Hematopoietic multipotent progenitor cell treated with erythropoietin and hydrocortisone succinate and interleukin-3 and kit ligand, for 6 days (in vitro differentiated cells): ENCODE measurements at places on chromosomes 11 and 22.
A peak's percentile ranks its signal among the peaks of the same experiment; 100 is the strongest.

DNA sequence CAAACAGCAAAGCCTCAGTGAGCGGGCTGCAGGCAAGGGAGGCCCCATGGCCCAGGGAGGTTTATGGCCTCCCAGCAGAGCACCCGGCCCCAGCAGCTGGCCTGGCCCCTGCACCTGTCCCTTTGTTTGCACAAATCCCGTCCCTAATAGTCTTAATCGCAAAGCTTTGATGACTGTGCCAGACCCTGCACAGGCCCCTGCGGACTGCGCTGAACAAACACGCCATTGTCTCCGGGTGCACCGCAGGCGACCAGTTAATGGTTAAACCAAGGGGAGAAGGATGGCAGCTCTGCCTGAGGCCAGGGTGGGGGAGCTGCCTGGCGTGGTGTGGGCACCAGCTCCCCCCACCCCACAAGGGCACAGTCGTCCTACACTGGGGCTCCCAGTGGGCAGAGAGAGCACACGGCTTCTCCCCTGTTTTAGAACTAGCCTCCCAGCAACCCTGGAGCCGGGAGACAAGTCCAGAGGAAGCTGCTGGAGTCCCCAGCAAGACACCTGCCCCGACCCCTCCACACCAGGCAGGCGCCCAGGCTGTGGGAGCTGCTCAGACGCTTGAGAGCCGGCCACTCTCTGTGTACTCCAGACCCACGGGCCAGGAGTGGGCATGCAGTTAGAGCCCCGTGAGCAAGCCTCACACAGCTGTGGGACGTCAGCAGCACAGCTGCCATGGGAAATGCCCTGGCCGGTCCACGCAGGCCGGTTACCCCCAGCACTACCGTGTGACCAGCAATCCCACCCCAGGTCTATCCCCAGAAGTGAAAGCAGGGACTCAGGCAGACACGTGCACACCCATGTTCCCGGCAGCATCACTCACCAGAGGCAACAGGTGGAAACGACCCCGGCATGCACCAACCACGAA lies 39.7 kb upstream of the TH start:
- DNase-seq = no peak

GRCh38 chr11:71272161-71272560 lies 19.8 kb upstream of the SHANK2 start:
- no peak for DNase-seq

GRCh38 chr11:122791836-122792235 lies 46.5 kb upstream of the CRTAM start:
- no peak for DNase-seq

GRCh38 chr11:73308003-73308960 lies at the start of gene ARHGEF17:
Gene ARHGEF17 (plus strand): TSS chr11:73308276. CDS start chr11:73308639, 363 bp downstream.
- no peak for DNase-seq

DNA sequence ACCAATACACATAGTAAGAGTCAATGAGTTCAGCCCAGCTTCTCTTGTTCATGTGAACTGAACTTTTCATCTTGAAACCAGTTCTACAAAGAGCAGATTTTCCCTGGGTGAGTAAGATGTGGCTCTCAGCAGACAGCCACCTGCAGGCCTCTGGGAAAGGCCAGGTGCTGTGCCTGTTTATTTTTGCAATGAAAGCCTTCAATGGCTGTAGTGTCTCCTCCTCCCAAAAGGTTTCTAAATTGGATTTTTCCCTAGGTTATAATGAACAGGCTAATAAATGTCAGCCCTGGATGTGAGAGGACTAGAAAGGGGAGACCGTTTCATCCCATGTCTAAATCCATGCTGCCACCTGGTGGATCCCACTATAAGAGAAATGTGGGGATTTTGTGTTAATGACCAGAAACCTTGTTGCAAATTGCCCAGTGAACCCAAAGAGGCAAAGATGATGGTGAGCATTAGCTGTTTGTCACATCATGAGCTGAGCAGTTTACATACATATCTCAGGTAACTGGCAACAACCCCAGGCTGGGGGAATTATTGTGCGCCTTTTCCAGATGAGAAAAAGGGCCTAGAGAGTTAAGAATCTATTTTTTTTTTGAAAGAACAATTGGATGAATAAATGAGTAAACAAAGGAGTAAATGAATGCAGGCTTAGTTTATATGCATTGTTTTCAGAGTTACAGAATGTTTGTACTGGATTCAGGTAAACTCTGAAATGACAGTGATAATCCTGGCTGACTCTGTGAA lies 12.7 kb downstream of the C11orf91 start:
- peak; percentile 72 for DNase-seq

- DNase-seq = no peak
Observed at GRCh38 chr22:48841881-48842582, 985.6 kb downstream of the BRD1 start.

- DNase-seq = peak; percentile 95
Observed at GRCh38 chr11:59560702-59561473, 49.5 kb downstream of the OR4D9 start.

DNA sequence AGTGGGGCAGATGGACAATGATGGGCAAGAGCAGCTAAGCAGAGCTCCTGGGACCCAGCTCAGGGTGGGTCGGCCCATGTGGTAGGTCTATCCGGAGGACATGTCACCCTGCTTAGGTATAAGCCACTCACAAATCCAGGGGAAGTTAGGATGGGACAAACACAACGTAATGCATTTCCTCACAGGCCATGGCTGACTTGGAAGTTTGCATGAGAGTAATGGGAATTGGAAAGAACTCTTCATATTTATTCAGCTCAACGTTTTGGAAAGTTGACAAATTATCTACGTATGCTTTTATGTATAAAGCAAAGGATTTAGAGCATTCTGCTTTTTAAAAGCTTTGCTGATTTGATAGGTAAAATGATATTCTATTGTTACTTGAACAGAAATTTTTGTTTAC lies 74.9 kb downstream of the SMCO4 start:
- no peak for DNase-seq

DNA sequence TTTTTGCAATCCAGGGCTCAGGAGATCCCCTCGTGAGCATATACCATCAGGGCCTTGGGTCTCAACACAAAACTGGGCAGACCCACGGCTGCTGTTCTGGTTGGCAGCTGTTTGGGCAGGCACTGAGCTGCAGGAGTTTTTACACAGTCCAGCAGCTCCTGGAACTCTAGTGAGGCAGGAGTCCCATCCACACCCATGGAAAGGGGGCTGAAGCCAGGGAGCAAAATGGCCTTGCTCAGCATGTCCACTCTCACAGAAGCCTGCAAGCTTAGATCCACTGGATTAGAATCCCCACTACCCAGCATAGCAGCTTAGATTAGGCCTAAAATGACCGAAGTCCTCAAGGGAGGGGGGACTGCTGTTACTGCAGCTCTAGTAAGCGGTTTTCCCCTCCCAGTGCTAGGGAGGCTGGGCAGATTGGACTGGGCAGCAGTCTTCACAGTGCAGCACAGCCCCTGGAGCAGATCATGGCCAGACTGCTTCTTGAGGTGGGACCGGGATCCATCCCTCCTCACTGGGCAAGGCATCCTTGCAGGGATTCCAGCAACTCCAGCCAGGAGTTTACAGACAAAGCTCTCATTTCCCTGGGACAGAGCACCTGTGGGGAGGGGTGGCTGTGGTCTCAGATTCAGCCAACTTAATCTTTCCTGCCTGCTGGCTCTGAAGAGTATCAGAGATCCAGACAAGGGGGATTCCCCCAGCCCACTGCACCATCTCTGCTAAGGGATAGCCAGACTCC lies 36.4 kb upstream of the CARD16 start:
- no peak for DNase-seq
